Activated naive CD8-positive, alpha-beta T cell treated with anti-CD3 and anti-CD28 coated beads, Interleukin-2, amount 10 ng/mL, durations not matched to agents 7 days and 5 days (primary cell): ENCODE measurements at places on chromosomes 6 and 20. TPM values are rescaled to one million over a fixed set of nuclear protein-coding genes. Genes with fewer than 3 reads are reported as not detected.
A peak's percentile ranks its signal among the peaks of the same experiment; 100 is the strongest.

The EPB41L1 gene
- not detected for total RNA-seq

DNA sequence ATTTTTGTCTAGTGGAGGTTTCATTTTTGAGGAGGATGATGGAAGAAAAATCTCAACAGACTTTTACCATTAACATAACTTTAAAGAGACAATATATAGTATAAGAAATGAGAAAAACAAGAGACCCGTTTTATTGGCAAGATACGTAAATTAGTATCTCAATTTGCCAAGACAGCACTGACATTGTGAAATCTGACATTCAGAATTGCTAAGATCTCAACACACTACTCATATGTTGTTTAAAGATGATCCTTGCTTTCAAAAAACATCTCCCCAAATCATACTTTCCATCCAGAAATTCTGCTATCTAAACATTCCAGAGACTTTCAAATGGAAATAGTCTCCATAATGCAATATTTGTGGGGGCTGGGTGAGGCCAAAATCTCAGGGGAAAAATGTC lies 220.9 kb upstream of the CEP162 start:
- H3K27ac ChIP-seq: no peak overlapping the region
- no peaks in the 10 kb centered on the region for H3K4me1 ChIP-seq
- no peak for DNase-seq
- H3K4me3 ChIP-seq: no peak overlapping the region

The TMC2 gene
- total RNA-seq: not detected

- no peak overlapping the region for H3K4me3 ChIP-seq
- H3K27ac ChIP-seq: peak overlapping the region; percentile 82
- H3K36me3 ChIP-seq: peaks cover 9% of the 10 kb centered on the region
- H3K4me1 ChIP-seq: peaks cover 25% of the 10 kb centered on the region
Observed at GRCh38 chr6:284486-284885, 7.8 kb upstream of the DUSP22 start.

The HSD17B8 gene
- total RNA-seq: 21.1 TPM

DNA sequence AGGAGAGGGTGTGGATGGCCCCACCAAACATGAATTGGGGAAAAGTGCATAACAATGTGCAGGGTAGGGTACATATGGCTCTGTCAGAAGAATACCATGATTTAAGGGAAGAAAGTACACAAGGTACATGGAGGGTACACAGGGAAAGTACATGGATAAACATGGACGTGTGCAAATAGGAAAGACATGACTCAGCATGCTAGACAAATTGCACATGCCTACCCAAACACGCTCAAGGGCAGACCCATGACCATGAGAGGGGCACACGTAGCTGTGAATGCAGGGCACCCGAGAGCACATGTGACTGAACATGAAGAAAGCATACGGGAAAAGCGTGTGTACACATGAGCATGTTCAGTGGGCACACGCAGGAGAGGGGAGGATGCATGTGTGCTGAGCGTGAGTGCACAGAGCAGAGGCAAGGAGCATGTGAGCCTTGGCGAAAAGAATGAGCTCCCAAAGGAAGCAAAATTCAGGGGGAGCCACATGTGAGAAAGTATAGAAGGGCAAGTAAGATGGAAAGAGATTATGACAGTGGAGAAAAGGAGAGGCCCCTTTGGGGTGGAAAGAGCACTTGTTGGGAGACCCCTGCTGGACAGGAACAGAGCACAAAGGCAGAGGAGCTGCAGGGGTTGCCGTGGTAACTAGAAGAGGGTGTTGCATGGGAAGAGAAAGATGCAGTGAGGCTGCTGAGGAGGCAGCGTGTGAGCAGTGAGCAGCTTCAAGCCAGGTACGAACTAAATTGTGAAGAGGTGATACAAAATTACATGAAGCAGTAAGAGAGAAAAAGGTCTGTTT lies 17.8 kb downstream of the OR2H2 start:
- H3K4me1 ChIP-seq: no peaks in the 10 kb centered on the region
- H3K27me3 ChIP-seq: no peaks in the 10 kb centered on the region
- no peak overlapping the region for H3K4me3 ChIP-seq

- H3K4me3 ChIP-seq: no peak overlapping the region
- H3K4me1 ChIP-seq: no peaks in the 10 kb centered on the region
- no peak overlapping the region for H3K27ac ChIP-seq
- no peak for DNase-seq
- no peaks in the 10 kb centered on the region for H3K36me3 ChIP-seq
- no peaks in the 10 kb centered on the region for H3K27me3 ChIP-seq
Observed at GRCh38 chr6:67935976-67936477, 699.1 kb upstream of the ADGRB3 start.

DNA sequence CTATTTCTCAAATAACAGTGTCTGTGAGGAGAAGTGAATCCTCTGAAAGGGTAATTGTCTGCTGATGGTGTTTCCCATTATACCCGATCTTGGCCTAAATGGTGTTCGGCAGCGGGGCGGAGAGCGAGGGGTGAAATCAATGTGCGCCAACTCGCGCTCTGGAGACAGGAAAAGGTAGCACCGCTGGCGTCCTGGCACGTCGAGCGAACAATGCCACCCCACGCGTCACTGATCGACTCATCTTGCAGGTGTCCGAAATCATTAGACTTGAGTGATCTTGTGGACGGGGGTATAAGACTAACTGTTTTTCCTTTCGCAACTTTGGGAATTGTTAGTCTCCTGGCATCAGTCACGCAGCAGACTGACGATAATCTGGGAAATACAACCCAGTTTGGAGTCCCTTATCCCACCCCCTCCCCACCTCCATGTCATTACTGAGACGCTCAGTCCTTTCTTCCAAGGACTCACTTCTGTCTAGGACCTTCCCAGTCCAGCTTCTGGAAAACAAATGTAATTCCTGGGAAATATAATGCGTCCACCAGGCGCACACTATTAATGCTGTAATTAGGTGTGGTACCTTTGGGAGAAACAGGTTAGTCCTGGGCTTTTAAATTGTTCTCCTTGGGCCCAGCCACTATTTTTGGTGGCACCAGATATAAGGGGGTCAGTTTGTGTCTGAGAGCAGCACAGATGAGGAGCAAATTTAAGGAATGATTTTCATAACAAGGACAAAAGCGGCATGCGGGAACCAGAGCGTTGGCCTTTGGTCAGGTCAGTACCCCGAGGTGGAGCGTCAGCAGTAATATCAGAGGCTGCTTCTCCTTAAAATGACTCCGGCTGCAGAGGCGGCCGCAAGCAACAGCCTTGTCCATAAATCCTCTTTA lies 2.3 kb downstream of the LINC00237 start:
- no peaks in the 10 kb centered on the region for H3K36me3 ChIP-seq
- no peak overlapping the region for H3K27ac ChIP-seq
- peaks cover 32% of the 10 kb centered on the region for H3K4me1 ChIP-seq
- H3K27me3 ChIP-seq: peaks cover 79% of the 10 kb centered on the region
- peak overlapping the region; percentile 86 for H3K4me3 ChIP-seq
- no peak for DNase-seq

DNA sequence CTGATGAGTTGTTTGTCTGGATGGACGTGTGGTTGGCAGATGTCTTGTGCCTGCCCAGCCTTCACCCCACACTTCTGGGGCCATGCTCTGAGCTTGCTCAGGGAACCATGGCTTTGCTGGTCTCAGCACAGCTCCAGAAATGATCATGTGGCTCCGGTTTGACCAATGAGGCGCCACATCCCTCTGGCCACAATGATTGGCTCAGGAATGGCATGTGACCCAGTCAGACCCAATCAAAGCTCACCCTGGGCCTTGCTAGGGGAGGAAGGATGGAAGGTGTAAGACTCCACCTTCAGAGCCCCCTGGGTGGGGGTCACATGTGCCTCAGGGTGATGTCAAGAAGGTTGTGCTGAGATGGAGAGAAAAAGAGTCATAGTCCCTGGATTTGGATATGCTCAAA lies 281.6 kb upstream of the SULF2 start:
- no peaks in the 10 kb centered on the region for H3K4me1 ChIP-seq
- H3K36me3 ChIP-seq: no peaks in the 10 kb centered on the region
- H3K4me3 ChIP-seq: no peak overlapping the region

- no peak overlapping the region for H3K4me3 ChIP-seq
- no peaks in the 10 kb centered on the region for H3K36me3 ChIP-seq
- no peak for DNase-seq
- no peaks in the 10 kb centered on the region for H3K4me1 ChIP-seq
- H3K27me3 ChIP-seq: no peaks in the 10 kb centered on the region
Observed at GRCh38 chr20:14148042-14148441, 152.7 kb downstream of the MACROD2 start.

DNA sequence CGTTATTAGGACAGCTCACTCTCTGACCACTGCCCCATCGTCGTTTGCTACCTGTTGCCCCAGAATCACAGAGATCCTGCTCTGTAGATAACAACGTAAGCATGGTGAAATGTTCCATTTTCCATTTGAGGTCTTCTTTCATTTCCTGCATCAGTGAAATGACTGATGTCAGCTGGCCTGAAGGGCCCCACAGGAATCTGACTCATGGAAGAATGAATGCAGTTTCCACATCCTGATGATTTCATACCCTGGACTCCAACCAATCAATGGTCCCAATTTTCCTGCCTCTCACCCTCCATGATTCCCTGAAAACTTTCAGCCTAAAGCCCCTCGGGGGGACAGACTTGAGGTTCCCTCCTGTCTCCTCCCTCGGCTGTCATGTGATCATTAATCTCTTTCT lies 394.4 kb upstream of the CDH4 start:
- no peak overlapping the region for H3K4me3 ChIP-seq
- DNase-seq: no peak
- no peaks in the 10 kb centered on the region for H3K36me3 ChIP-seq

DNA sequence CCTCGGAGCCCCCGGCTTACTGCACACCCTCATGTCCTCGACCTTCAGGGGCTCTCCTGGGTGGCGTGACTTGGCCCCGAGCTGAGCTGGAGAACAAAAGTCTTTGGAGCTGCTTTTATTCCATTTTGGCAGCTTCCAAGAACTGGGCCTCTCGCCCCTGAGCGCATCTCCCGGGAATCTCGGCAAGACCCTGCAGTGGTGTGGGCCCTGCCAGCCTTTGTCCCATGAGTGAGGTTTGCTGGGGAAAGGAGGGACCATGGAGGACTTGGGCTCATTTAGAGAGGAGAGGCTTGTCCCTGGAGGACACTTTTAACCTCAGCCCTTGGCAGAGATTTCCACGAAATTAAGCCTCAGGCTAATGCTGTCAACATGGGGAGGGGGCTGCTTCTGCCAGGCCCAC lies 62.3 kb upstream of the SLCO4A1 start:
- no peaks in the 10 kb centered on the region for H3K4me1 ChIP-seq
- no peak overlapping the region for H3K4me3 ChIP-seq
- peaks cover 36% of the 10 kb centered on the region for H3K27me3 ChIP-seq
- no peak for DNase-seq

DNA sequence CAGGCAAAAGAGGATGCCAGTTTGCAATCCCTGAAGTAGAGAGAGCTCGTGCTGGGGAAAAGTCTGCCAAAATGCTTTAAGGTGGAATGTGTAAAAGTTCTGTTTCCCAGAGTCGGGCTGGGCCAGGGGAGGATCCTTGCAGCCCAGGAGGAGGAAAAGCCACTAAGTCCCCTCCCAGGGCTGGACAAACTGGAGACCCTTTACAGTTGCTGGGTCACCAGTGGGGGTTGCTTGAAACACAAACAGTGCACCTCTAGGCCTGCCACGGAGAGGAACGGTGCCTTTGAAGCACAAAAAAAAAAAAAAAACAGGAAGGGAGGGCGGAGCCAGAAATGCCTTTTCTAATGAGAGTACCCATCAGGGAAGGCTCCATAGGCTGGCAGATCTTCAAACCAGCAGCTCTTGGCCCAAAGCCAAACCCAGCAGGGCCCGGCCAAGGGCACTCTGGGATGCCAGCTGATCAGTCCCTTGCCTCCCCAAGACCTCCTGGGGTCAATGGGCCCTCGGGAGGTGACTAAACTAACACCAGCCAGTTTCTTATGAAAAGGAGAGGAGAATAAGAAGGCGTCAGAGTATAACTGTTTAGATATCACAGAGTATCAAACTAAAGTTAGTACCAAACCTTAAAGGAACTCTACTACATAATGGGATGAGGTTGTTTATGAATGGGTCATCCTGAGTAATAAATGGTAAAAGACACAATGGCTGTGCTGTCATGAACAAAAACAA lies 23.7 kb downstream of the HLA-A start:
- DNase-seq: peak; percentile 51
- H3K4me1 ChIP-seq: peaks cover 35% of the 10 kb centered on the region

The PAX1 gene
- total RNA-seq: not detected

The FAM83D gene
- total RNA-seq: 14.4 TPM

DNA sequence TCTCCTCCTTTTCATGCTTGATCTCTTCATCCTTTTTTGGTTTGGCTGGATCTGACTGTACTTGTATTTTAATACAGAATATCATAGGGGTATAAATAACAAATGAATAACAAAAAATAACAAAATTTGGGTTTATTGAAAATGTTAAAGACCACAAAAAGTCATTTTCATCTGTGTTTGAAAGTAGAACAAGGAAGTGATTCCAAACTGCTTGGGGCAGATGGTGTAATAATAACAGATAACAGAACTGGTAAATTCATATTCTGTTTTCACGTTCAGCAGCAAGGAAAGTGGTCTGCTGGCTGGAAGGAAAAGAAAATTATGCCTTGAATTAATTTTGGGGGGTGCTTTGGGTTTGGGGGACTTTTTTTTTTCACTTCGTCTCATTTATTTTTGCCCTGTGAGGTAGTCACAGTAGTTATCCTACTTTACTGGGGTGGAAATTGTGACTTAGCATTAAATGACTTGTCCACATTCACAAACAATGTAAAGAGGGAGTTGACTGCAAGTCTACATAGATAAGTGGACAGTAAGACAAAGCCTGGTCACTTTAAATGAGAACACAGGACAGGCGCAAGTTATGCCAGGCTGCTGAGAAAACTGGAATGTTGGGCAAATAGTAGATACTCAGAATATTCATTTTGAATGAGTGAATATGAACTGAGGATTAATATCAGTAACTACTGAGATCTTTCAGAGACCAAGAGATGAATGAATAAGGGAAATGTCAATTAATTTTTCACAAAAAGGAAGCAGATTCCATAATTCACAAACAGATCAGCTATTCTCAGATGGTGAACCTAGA lies 193.9 kb upstream of the CITED2 start:
- H3K36me3 ChIP-seq: no peaks in the 10 kb centered on the region
- DNase-seq: no peak
- no peaks in the 10 kb centered on the region for H3K4me1 ChIP-seq
- H3K27me3 ChIP-seq: no peaks in the 10 kb centered on the region
- no peak overlapping the region for H3K27ac ChIP-seq

GRCh38 chr6:1287103-1287591 lies 24.8 kb upstream of the FOXQ1 start:
- no peaks in the 10 kb centered on the region for H3K36me3 ChIP-seq
- H3K27ac ChIP-seq: no peak overlapping the region
- peaks cover 15% of the 10 kb centered on the region for H3K27me3 ChIP-seq
- DNase-seq: no peak
- H3K4me1 ChIP-seq: no peaks in the 10 kb centered on the region

The GATA5 gene
- not detected for total RNA-seq

- peaks cover 1% of the 10 kb centered on the region for H3K36me3 ChIP-seq
- peaks cover 65% of the 10 kb centered on the region for H3K27me3 ChIP-seq
- H3K4me1 ChIP-seq: peaks cover 31% of the 10 kb centered on the region
- H3K4me3 ChIP-seq: no peak overlapping the region
- DNase-seq: no peak
- H3K27ac ChIP-seq: no peak overlapping the region
Observed at GRCh38 chr20:3661814-3662665, 1.2 kb downstream of the GFRA4 start.

The ZSCAN9 gene
- total RNA-seq: 9.0 TPM
